ENCODE measurements at places on chromosomes 5 and 9. TPM values are rescaled to one million over a fixed set of nuclear protein-coding genes. Genes with fewer than 3 reads are reported as not detected.

Gene IFNA2
- total RNA-seq = not detected

Gene PDE6A
- 0.07 TPM for total RNA-seq

GRCh38 chr5:180379355-180380070, 26.4 kb upstream of the GFPT2 start:
- DNase-seq = no peak

DNA sequence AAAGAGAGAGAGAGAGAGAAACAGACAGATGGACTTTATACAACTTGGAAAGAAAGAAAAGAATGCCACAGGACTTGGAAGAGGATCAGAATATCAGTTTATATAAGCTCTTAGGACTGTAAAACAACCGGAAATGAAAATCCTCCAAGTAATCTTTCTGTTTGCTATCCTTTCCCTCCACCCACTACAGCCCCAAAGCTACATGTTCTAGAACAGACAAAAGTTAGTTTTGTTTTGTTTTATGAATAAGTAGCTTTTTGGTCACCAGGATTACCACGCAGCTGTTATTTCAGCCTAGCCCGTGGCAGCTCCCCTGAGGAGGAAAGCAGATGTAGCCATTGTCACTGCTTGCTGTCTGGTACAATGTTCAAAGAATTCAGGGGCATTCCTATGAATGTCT, 66.6 kb downstream of the SH3TC2 start:
- no peak for DNase-seq

DNA sequence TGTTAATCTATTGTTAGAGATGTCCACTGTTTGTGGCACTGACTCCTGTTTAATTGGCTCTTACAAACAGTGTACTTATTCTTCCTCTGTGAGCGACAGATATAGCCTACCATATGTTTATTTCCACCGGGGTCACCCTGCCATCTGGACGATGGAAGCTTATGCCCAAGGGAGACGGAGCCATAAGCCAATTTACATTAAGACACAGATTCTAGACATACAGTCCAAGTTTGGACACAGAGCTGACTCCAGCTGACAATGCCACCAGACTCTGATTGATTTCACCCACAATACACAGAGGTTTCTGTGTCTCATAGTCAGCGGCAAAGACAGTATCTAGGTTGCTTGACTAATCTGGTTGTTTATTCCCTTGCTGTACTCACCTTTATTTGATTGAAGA, 198.9 kb downstream of the ENC1 start:
- no peak for DNase-seq

GRCh38 chr5:126896170-126896702, 119.3 kb downstream of the LMNB1 start:
- DNase-seq = no peak

DNA sequence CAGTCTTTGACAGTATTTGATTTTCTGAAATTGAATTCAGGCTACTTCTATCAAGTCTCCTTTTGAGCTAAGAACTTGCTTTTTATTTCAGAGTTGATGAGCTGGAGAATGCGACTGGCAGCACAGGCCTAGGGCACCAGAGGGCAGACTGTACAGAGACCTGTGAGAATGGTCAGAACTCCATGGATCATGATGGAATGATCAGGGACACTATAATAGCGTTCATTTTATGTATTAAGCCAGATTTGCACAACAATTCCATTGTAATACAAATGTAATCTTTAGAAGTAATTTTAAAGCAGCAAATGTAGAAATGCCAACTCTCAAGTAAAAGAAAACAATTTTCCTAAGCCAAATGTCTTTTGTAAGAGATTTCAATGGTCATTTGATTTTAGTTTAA, 902.4 kb downstream of the NR2F1-AS1 start:
- no peak for DNase-seq
